Stimulated activated CD4-positive, alpha-beta T cell treated with anti-CD3 and anti-CD28 coated beads, Interleukin-1b, Interleukin-23, amount 100 ng/mL, for 1 hour (primary cell): ENCODE measurements at places on chromosomes 11 and 22.

GRCh38 chr22:39994566-39995392 is at the start of gene FAM83F:
Gene FAM83F, plus strand, starts transcription at chr22:39994954. Its CDS starts 89 bp downstream, at chr22:39995043.
- DNase-seq = peak; percentile 24

- no peak for DNase-seq
Observed at GRCh38 chr22:39814899-39815298, 78.7 kb downstream of the ENTHD1 start.

DNA sequence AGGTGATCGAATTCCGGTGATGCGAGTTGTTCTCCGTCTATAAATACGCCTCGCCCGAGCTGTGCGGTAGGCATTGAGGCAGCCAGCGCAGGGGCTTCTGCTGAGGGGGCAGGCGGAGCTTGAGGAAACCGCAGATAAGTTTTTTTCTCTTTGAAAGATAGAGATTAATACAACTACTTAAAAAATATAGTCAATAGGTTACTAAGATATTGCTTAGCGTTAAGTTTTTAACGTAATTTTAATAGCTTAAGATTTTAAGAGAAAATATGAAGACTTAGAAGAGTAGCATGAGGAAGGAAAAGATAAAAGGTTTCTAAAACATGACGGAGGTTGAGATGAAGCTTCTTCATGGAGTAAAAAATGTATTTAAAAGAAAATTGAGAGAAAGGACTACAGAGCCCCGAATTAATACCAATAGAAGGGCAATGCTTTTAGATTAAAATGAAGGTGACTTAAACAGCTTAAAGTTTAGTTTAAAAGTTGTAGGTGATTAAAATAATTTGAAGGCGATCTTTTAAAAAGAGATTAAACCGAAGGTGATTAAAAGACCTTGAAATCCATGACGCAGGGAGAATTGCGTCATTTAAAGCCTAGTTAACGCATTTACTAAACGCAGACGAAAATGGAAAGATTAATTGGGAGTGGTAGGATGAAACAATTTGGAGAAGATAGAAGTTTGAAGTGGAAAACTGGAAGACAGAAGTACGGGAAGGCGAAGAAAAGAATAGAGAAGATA is at the start of gene MALAT1:
MALAT1 (plus strand) TSS at position 69 of the 736 bp plus-strand sequence.
- DNase-seq = peak; percentile 94

GRCh38 chr11:109302591-109303334 is 119.2 kb upstream of the C11orf87 start:
- no peak for DNase-seq

- no peak for DNase-seq
Observed at GRCh38 chr11:95322539-95322938, 91.5 kb upstream of the SESN3 start.

GRCh38 chr11:122666743-122667142 is 11.2 kb downstream of the UBASH3B start:
- DNase-seq = no peak

- DNase-seq = no peak
Observed at GRCh38 chr22:32693102-32693501, 108.4 kb upstream of the TIMP3 start.

DNA sequence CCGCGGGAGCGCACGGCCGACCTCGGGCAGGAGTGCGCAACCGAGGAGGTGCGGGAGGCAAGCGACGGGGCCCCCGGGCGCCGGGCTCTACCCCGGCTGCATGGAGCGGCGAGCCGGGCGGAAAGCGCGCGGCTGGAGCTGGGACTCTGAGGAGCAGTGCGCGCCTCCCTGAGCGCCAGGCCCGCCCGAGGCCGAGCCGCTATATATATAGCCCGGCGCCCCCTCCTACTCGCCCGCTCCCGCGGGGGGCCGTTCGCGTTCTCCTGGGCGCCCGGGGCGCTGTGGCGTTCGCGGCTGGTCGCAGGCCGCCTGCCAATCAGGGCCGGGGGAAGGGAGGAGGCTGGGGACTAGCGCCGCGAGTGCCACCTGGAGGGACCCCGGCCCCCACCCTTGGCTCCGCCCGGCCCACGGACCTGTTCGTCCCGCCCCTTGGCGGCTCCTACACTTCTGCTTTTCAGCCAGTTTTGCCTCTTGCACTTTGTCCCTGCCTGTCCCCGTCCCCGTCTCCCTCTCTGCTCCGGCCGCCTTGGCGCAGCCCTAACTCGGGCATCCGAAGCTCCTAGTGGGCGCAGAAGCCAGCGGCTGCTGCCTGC is at the start of gene FGF4:
FGF4 (minus strand) TSS at position 179 of the 593 bp plus-strand sequence. CDS start 257 bp downstream, outside the sequence.
- DNase-seq = no peak

- no peak for DNase-seq
Observed at GRCh38 chr11:64803846-64804345, 882 bp upstream of the MAP4K2 start.

- no peak for DNase-seq
Observed at GRCh38 chr11:116225236-116225635, 547.6 kb downstream of the BUD13 start.

GRCh38 chr22:38504731-38505540 is 1.2 kb downstream of the DDX17 start:
- DNase-seq = no peak

DNA sequence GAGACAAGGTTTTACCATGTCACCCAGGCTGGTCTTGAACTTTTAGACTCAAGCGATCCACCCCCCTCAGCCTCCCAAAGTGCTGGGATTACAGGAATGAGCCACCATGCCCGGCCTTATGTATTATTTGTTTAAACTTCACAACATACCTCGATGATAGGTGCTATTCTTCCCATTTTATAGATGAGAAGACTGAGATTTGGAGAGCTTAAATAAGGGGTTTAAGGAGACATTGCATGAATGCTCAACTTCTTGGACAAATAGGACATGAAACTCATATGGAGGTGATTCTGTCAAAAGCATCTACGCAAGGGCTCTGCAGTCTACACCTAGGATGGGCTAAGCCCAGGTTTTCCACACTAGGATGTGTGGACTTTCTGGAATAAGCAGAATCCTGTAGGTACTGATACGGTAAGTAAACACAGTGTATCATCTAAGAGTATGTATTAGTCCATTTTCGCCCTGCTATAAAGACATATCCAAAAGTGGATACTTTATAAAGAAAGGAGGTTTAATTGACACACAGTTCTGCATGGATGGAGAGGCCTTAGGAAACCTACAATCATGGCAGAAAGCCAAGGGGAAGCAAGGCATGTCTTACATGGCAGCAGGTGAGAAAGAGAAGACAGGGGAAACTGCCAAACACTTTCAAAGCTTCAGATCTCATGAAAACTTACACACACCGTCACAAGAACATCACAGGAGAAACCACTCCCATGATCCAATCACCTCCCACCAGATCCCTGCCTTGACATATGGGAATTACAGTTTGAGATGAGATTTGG is 62.8 kb upstream of the CAPRIN1 start:
- no peak for DNase-seq

DNA sequence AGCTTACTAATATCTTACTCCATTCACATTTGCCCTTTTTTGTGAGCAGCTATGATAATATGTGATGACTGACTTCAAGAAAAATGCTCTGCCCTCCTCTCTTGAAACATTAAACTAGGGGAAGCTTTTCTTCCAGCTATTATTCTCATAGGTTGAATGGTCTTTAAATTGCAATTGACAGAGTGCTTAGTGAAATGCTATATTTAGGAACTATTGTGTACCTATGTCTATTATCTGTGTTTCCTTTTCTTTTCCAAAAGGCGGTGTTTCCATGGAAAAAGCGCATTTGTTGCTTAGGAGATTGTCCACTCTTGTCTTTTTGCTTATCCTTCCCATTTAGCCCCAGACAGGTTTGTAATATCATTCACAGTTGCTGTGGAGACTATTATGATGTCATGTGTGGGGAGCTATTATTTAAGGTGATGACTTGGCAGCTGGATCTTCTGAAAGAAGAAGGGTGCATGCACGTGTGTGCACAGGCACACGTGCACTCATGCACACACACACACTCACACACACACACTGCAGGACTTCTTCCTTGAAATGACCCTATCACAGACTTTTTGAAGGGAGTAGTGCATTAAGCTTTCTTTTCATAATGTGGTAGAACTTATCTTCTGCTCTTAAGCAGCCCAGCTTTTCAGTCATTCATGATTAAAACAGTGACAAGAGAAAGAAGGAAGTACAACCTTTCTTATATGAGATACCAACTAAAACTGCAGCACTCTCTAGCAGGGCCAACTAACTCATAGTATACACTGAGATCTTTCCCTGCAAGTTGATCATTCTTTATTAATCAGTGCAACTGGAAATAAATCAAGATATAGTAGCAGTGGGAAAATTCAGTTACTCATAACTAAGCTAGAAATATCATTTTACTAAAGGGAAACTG is 340.8 kb upstream of the MTNR1B start:
- DNase-seq = no peak

GRCh38 chr11:17402486-17402885 is 14.0 kb upstream of the KCNJ11 start:
- no peak for DNase-seq

- no peak for DNase-seq
Observed at GRCh38 chr11:44267750-44268613, 42.0 kb downstream of the ALX4 start.

DNA sequence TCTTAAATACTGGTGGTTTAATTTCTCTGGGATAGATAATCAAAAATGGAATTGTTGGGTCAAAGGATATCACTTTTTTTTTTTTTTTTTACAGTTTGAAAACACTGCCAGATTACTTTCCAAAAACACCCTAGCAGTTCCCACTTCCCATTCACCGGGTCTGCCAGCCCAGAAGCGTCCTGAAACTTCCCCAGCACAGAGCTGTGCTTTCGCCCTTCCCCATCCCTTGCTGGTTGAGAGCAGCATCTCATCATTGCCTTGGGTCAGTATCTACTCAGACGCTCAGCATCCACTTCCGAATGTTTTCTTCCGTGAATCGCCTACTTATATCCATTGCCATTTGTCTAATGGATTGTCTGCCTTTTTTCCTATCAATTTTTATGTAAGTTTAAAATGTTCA is 5.5 kb downstream of the CERK start:
- DNase-seq = no peak

DNA sequence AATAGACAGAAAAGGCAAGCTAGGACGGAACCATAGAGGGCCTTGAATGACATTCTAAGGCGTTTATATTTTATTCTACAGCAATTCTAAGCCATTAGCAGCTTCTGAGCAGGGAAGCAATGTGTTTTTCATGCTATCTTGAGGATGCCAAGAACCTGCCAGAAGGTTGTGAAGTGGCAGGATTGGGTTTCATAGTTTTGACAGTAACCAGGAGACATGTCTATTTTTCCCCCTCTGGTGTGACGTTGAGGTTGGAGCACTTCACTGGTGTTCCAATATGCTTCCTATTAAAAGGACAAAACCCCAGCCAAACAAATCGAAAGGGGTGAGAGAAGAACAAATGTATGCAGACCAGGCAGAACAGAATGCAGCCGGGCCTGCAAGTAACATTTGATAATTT is 148.2 kb downstream of the SPATA19 start:
- no peak for DNase-seq
